NCI-H774 (cell line): ENCODE measurements at places on chromosomes 6 and 20.

GRCh38 chr6:74946961-74947360, 258.9 kb downstream of the COL12A1 start:
- DNase-seq: no peak

DNA sequence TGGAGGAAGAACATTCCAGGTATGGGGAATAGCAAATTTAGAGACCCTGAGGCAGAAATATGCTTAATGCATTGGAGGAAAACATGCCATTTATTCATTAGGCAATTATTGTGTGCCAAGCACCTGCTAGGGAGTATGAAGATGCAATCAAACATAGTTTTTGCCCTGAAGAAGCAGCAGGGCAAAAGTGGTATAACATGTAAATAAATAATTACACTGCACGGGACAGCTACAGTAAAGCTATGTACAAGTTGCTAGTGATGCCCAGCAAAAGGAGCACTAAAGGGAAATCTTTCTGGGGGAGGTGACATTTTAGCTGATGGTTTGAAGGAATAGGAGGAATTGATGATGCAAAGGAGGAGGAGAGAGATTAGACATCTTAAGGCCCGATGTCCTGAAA, 624 bp upstream of the TJAP1 start:
- no peak for DNase-seq

GRCh38 chr20:41098703-41099250, 38.6 kb upstream of the PLCG1 start:
- DNase-seq: no peak

GRCh38 chr6:225121-225721, 67.1 kb upstream of the DUSP22 start:
- no peak for DNase-seq

GRCh38 chr6:128112494-128112893, 211.6 kb upstream of the THEMIS start:
- DNase-seq: peak; percentile 52

DNA sequence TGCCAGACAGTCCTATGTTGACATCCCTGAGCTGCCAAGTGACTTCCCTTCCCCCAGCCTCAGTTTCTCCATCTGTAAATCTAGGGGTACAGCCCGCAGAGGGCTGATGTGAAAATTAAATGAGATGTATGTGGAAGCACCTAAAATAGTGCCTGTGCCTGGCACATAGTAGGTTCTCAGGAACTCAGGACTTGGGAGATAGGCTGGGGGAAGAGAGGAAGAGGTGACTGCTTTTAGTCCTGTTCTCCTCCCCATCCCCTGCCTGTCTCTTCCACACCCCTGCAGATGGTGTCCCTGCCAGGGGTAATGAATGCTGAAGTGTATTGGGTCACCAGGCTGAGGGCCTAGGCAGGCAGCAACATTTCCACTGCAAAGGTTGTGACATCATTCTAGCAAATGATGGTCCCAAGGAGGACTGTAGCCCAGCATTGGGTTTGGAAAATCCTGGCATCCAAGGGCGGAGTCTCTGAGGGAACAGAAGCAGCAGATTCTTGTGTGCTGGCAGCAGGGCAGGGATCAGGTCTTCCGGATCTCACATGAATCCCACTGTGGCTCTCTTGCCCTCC, 1.8 kb downstream of the SNPH start:
- no peak for DNase-seq

- DNase-seq: no peak
Observed at GRCh38 chr6:104010897-104011296, 848.8 kb downstream of the HACE1 start.

DNA sequence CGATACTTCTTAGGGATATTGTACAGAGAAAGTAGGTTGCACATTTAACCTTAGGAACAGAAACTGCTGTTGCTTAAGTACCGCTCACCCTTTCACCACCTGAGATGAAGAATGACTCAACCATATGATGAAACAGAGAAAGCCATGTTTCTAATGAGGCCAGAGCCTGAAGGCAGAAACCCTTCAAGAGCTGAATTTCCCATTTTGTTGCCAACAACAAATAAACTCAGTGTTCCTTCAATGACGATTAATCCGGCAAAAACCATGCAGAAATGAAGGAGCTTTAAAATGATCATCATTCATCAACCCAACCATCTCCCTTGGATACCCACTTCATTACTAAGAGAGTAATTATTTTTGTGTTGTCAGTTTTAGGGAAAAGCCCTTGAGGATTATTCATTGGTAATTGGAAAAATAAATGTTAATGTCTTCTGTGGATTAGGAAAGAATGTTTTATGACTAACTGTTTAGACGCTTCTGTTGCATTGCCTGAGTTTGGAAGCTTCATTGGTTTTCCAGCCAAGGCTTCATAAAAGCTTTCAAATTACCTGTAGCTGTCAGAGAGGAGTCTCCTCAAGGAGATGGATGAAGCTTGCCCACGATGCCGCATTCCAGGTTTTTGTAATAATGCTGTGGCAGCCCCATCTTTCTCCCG, 112.1 kb upstream of the IYD start:
- DNase-seq: no peak

DNA sequence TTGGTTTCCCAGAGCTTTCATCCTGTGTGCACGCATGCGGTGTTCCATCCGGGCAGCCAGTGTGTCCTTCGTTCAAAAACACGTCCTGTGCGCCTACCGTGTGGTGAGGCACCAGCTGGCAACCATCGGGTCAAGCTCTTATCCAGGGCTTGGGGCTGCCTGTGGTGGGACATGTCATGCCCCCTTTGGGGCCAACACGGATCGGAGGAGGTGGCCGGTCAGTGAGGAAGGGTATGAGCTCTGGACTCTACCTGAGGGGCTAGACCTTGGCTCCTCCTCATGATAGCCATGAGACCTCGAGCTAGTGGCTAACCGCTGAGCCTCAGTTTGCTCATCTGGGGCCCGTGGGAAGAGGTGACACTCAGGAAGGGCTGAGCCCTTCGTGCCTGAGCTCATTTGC, 158.5 kb upstream of the PMEPA1 start:
- no peak for DNase-seq

DNA sequence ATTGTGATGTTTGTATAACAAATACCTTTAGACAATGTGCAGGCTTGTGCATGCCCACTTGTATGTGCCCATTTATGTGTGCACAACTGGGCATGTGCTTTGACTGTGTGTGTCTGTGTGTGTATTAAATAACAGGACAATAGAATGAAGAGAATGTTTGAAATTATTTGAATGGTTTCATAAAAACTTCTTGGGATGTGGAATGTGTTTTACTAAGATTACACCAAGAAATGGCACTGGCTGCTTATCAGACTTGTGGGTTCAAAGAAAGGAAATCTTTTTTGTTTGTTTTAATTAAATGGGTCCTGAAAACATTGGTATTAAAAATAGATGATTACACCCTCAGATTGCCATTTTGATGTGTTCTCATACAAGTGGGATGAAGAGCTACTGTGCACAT, 191.6 kb upstream of the CCN2 start:
- DNase-seq: no peak

DNA sequence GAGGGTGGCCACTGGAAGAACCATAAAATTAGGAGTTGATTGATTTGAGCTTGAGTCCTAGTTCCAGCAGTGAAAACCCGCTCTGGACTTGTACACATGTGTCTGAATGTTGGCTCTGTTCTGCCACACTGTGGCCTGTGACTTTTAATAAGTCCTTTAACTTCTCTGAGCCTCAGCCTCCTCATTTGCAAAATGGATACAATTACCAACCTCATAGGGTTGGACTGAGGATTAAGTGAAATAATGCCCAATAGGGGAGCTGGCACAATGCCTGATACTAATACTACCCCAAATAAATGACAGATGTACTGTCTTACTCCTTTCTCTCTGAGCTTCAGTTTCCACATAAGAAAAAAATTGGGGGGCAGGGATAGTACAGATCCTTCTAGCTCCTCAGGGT, 92.6 kb upstream of the RIPOR2 start:
- no peak for DNase-seq

DNA sequence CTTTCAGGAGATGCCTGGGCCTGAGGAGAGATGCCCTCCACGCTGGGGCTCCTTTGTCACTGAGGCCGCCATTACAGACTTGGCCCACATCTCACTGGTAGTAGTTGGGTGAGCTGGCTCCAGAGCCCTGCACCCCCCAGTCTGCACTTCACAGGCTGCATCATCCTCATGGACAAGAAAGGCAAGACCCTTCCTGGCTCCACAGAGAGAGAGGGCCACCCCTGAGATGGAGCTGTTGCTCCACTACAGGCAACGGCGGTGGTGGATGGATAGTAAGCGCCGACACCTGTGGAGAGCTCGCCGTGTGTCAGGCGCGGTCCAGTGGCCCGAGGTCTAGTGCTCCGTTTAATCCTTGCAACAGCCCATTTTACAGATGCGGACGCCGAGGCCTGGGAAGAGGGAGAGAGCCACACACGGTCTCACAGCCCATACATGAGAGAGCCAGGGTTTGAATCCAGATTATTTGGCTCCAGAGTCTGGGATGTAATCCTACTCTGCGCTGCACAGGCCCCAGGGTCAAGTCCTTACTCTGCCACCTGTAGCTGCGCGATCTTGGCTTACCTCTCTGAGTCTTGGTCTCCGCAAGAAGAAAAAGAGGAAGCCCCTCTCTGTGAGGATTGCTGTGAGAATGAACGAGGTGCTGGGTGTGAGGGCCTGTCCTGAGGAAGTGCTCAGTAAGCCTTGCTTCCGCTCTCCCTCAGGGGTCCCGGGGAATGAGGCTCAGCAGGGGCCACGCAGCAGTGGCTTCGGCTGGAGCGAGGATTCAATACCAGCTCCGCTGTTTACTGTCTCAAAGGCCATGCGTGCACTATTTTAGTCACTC, 34.5 kb downstream of the SPDEF start:
- DNase-seq: no peak

DNA sequence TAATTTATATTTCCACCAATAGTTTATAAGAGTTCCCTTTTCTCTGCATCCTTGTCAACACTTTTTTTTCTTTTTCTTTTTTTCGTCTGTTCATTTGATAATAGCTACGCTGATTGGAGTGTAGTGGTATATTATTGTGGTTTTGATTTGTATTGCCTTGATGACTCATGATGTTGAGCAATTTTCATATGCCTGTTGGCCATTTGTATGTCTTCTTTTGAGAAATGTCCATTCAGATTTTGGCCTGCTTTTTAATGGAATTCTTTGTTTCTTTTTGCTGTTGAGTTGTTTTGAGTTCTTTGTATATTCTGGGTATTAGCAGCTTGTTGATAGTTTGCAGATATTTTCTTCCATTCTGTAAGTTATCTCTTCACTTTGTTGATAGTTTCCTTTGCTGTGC, 773.4 kb downstream of the KIF16B start:
- DNase-seq: no peak

- no peak for DNase-seq
Observed at GRCh38 chr6:12656906-12657305, 59.7 kb upstream of the PHACTR1 start.

- no peak for DNase-seq
Observed at GRCh38 chr6:4698901-4699659, 77.1 kb upstream of the CDYL start.

GRCh38 chr20:5550733-5551529, 199.3 kb upstream of the SHLD1 start:
- DNase-seq: no peak

DNA sequence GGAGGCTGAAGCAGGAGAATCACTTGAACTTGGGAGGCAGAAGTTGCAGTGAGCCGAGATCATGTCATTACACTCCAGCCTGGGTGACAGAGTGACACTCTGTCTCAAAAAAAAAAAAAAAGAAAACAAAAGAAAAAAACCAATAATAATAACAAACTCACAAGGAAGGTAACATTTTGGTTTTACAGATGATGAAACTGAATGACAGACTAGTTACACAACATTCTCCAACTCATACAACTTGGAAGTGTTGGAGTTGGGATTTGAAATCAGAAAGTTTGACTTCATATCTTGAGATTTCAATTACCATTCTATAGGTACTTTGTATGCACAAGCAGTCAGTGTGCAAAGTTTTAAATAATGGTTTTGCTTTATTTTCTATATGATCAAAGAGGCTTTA, 10.2 kb downstream of the TPD52L1 start:
- DNase-seq: no peak

- no peak for DNase-seq
Observed at GRCh38 chr20:63941282-63942081, 14.7 kb downstream of the UCKL1 start.

- no peak for DNase-seq
Observed at GRCh38 chr6:79574630-79575225, 37.5 kb upstream of the LCA5 start.

DNA sequence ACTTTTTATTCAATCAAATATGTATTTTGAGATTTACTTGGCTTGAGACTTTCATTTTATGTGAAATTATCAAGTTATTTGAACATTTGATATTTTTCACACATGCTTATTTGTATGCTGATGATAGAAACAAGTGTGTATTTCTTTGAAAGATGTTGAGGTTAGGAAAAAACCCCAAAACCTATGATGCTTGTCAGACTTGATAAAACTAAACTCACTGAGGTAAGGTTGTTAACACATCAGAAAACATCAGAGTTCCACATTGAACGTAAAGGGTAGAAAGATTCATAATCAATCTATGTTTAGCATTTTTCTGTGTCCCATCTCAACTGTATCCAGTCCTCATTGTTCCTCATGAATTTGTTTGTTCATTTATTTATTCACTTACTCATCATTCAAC, 12.2 kb downstream of the SF3B5 start:
- DNase-seq: no peak

DNA sequence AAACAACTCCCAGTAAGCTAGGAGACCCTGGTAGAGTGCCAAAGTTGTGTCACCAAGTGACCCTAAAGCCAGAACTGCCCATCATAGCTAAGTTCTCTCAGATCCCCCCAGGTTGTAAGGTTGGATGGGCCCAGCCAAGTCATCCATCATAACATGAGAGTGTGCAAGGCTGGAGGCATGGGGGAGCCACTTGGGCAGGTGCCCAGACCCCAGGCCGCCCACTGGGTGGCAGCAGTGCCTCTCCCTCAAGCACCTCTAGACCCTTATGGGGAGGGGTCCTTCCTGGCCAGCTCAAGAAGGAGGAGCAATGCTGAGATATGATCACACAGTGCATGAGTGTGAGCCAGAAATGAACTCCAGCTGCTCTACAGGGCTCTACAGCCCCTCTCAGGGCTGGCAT, 154.5 kb downstream of the MYLK4 start:
- no peak for DNase-seq

- no peak for DNase-seq
Observed at GRCh38 chr6:110295451-110296165, 62.5 kb downstream of the METTL24 start.

DNA sequence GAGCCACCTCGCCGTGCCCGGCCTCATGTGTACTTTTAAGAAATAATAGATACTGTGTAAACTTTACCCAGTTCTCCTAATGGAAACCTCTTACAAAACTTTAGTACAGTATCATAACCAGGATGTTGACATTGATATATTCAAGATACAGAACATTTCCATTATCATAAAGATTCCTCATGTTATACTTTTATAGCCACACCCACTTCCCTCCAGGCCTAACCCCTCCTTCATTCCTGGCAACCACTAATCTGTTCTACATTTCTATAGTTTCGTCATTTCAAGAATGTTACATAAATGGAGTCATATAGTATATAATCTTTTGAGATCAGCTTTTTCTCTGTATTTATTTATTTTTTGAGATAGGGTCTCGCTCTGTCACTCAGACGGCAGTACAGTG, 52.6 kb upstream of the SALL4 start:
- DNase-seq: no peak
